Panc1 (cell line): ENCODE measurements at places on chromosomes 7 and 10.

DNA sequence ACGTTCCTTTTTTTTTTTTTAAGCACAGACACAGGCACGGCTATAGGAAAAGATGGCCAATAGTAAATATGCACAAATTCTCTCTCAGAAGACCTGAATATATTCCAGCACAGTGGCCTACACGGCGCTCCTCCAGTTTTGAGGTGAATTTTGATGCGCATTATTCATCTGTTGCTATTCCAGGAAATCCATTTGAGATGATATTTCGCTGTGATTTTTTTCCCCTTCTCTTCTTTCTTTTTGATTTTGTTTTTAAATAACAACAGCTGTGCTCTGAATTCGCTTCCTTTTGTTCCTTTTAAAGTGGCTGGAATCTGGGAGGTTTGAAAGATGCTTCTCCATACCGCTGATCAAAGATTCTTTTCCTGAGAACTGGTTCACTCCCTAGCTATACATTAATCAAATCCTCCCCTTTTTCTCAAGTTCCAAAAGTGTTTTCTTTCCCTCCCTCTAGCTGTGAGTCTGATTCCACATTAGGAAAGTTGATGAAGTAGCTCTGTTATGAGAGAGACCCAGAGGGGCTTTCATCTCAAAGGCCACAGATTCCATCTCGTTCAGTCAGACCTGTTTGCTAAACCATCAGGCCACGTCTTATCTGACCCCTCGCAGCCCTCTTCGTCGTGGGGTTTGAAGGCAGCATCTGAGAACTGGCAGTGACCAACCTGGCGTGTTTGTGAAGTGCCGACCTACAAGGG lies 602.7 kb upstream of the NRP1 start:
- no peak for DNase-seq
- H3K4me3 ChIP-seq = no peak overlapping the region
- H3K27ac ChIP-seq = no peak overlapping the region
- no peaks in the 10 kb centered on the region for H3K36me3 ChIP-seq
- H3K27me3 ChIP-seq = no peaks in the 10 kb centered on the region

DNA sequence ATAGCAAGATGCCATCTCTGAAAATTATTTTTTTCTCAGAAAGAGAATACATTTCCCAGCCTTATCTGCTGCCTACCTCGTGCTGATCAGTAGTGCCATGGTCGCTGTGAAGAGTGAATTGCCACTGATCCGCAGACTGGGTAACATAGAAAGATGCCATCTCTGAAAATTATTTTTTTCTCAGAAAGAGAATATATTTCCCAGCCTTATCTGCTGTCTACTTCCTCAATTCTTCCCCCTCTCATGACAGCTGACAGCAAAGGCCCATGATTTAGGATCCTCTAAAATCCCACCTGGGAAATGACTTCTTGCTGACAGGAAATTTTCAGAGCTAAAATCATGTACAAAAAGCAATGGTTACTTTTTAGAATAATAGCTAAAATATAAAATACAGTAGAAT lies 92.5 kb upstream of the AHR start:
- DNase-seq = no peak
- H3K4me3 ChIP-seq = no peak overlapping the region
- no peaks in the 10 kb centered on the region for H3K4me1 ChIP-seq
- no peak overlapping the region for H3K27ac ChIP-seq
- H3K36me3 ChIP-seq = no peaks in the 10 kb centered on the region

GRCh38 chr10:104317269-104317710 lies 21.0 kb downstream of the ITPRIP start:
- H3K36me3 ChIP-seq = peaks cover 16% of the 10 kb centered on the region
- H3K4me1 ChIP-seq = peaks cover 49% of the 10 kb centered on the region
- H3K27me3 ChIP-seq = no peaks in the 10 kb centered on the region
- no peak overlapping the region for H3K4me3 ChIP-seq
- peak overlapping the region; percentile 72 for H3K27ac ChIP-seq

- no peaks in the 10 kb centered on the region for H3K36me3 ChIP-seq
- H3K27me3 ChIP-seq = no peaks in the 10 kb centered on the region
- no peak for DNase-seq
- H3K27ac ChIP-seq = no peak overlapping the region
Observed at GRCh38 chr10:1620803-1621202, 116.5 kb downstream of the ADARB2 start.

- H3K27me3 ChIP-seq = no peaks in the 10 kb centered on the region
- no peaks in the 10 kb centered on the region for H3K4me1 ChIP-seq
- H3K36me3 ChIP-seq = no peaks in the 10 kb centered on the region
- no peak overlapping the region for H3K27ac ChIP-seq
- no peak for DNase-seq
- H3K4me3 ChIP-seq = no peak overlapping the region
Observed at GRCh38 chr10:101414034-101414433, 60.1 kb downstream of the BTRC start.

DNA sequence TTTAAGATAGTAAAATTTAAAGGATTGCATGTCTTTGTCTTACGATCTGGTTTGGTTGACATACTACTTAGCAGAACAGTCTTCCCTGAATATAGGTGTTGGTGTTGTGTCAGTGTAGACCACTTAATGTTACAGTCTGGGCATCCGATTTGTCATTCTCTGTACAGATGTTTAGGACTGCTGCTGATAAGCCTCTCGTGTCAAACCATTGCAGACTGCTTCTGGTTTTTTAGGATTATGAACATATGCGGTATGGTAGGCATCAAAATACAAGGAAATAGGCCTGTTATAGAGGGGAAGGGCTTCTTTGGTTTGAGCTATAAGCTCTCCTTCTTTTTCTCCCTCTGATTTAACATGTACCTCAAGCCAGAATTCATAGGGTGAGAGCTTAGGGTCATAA lies 7.4 kb downstream of the CYP3A43 start:
- H3K4me1 ChIP-seq = no peaks in the 10 kb centered on the region
- no peak overlapping the region for H3K4me3 ChIP-seq
- no peaks in the 10 kb centered on the region for H3K36me3 ChIP-seq
- H3K27me3 ChIP-seq = peaks cover 10% of the 10 kb centered on the region
- H3K27ac ChIP-seq = no peak overlapping the region
- DNase-seq = no peak

DNA sequence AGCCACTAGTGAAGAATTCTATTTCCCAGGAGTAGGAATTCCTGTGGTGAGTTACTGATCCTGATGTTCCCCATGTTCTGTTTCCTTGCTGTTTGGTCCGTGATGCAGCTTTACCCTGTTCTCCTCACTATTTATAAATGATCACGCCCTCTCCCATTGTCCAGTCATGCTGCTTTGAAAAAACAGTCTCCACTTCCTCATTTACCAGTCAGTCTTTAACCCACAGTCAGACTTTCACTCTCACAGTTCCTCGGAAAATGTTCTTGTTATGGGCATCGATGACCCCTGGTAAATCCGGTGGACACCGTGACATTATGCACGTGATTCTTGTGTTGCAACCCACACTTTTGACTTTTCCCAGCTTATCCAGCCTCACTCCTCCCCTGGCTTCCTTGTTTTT lies 14.4 kb downstream of the SCIN start:
- H3K4me3 ChIP-seq = no peak overlapping the region
- no peak for DNase-seq
- no peaks in the 10 kb centered on the region for H3K4me1 ChIP-seq
- no peak overlapping the region for H3K27ac ChIP-seq
- H3K27me3 ChIP-seq = no peaks in the 10 kb centered on the region

DNA sequence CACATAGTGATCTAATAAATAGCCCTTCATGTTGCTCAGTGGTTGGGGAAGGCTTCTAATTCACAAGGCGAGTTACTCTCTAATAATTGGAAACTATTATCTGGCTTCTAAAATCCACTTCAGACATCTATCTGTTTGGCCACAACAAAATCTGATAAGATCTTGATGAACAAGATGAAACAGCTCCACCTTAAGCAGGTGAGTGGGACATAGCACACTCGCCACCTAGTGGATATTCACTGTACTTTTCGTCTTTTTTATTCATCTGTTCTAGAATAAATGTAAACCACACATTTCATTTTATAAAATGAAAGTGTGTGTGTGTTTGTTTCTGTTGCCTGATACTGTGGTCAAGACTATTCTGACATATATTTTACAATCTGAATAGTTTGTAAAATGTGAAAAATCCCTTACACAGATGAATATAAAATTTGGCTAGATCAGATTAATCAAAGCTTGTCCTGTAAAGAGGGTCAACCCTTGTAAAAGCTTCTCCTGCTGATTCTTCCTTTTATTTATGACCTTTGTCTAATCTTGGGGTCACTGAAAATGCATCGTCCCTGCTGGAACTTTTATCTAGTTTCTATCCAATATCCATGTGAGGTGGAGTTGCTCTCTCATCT lies 26.5 kb upstream of the CNTNAP2 start:
- no peaks in the 10 kb centered on the region for H3K36me3 ChIP-seq
- H3K27ac ChIP-seq = no peak overlapping the region
- H3K4me1 ChIP-seq = no peaks in the 10 kb centered on the region
- no peak overlapping the region for H3K4me3 ChIP-seq

GRCh38 chr7:34946486-34946885 lies 90.8 kb downstream of the DPY19L1 start:
- no peak overlapping the region for H3K4me3 ChIP-seq
- H3K27me3 ChIP-seq = no peaks in the 10 kb centered on the region
- DNase-seq = no peak
- H3K27ac ChIP-seq = no peak overlapping the region
- H3K36me3 ChIP-seq = no peaks in the 10 kb centered on the region; the same call in 1 of the 2 replicates

DNA sequence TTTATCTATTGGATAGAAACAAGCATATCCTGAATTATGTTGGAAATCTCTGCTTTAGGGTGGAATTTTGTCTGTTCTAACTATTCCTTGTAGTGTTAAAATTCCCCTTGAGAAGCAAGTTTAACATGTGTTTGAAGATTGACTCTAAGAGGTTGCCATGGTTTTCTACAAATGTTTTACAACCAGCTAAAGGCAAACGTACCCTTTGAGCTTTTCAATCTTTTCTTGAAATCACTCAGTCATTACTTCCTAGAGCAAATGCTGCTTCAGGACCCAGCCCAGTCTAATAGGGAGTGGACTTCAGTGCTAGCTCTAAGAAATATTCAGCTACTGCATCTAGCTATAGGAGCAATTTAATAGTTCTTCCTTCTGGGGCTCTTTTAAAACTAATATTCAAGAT lies 118.8 kb upstream of the IFRD1 start:
- no peak overlapping the region for H3K4me3 ChIP-seq
- no peaks in the 10 kb centered on the region for H3K4me1 ChIP-seq
- no peaks in the 10 kb centered on the region for H3K27me3 ChIP-seq
- no peaks in the 10 kb centered on the region for H3K36me3 ChIP-seq
- DNase-seq = no peak

DNA sequence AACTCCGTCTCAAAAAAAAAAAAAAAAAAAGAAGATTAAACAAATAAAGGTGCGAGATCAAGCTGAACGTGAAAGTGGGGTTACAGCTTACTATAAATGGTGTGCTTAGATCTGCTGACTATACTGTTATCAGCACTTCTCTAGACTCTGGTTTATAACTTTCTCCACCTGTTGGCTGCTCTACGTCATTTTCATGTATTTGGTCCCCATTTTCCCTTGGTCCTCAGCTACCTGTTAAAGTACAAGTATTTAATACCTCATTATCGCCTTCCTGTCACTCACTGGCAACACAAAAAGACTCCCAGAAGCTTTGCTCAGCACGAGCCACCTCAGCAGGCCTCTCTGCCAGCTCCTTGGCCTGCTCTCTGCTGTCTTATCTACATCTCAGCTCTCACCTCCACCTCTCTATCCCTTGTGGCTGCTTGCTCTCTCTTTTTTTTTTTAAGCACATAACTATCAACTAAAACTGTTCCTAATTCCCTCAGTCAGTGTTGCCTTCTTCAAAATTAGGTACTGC lies 95.0 kb downstream of the ARMH3 start:
- DNase-seq = no peak
- no peak overlapping the region for H3K4me3 ChIP-seq
- no peaks in the 10 kb centered on the region for H3K36me3 ChIP-seq
- no peak overlapping the region for H3K27ac ChIP-seq
- H3K27me3 ChIP-seq = no peaks in the 10 kb centered on the region

- no peaks in the 10 kb centered on the region for H3K36me3 ChIP-seq
- no peak for DNase-seq
- peak overlapping the region; percentile 60 for H3K27ac ChIP-seq
- H3K4me3 ChIP-seq = no peak overlapping the region
- peaks cover 12% of the 10 kb centered on the region for H3K4me1 ChIP-seq
Observed at GRCh38 chr10:52379287-52379686, 65.2 kb downstream of the DKK1 start.

- no peak for DNase-seq
- no peak overlapping the region for H3K4me3 ChIP-seq
- H3K36me3 ChIP-seq = no peaks in the 10 kb centered on the region
- no peaks in the 10 kb centered on the region for H3K27me3 ChIP-seq
- H3K27ac ChIP-seq = no peak overlapping the region
- no peaks in the 10 kb centered on the region for H3K4me1 ChIP-seq
Observed at GRCh38 chr10:30869566-30869965, 162.1 kb downstream of the ZNF438 start.

- no peak overlapping the region for H3K4me3 ChIP-seq
- H3K27me3 ChIP-seq = peaks cover 6% of the 10 kb centered on the region; the same call in 1 of the 2 replicates
- H3K4me1 ChIP-seq = no peaks in the 10 kb centered on the region
- H3K36me3 ChIP-seq = no peaks in the 10 kb centered on the region
- no peak overlapping the region for H3K27ac ChIP-seq
Observed at GRCh38 chr10:44312401-44312800, 72.5 kb downstream of the CXCL12 start.

GRCh38 chr10:120490288-120490687 lies 33.3 kb downstream of the PLPP4 start:
- no peaks in the 10 kb centered on the region; the same call in none of the 2 replicates for H3K27me3 ChIP-seq
- no peaks in the 10 kb centered on the region for H3K4me1 ChIP-seq
- no peak for DNase-seq
- H3K36me3 ChIP-seq = no peaks in the 10 kb centered on the region
- H3K27ac ChIP-seq = no peak overlapping the region
- no peak overlapping the region for H3K4me3 ChIP-seq

GRCh38 chr10:110399965-110400933 lies 95.5 kb upstream of the SMNDC1 start:
- DNase-seq = no peak
- H3K27ac ChIP-seq = 0 out of 2 replicates have a peak overlapping the region, but pooled peaks have one; percentile 9
- no peaks in the 10 kb centered on the region for H3K27me3 ChIP-seq
- peaks cover 36% of the 10 kb centered on the region for H3K4me1 ChIP-seq
